ENCODE measurements at places on chromosomes 1 and 21.

DNA sequence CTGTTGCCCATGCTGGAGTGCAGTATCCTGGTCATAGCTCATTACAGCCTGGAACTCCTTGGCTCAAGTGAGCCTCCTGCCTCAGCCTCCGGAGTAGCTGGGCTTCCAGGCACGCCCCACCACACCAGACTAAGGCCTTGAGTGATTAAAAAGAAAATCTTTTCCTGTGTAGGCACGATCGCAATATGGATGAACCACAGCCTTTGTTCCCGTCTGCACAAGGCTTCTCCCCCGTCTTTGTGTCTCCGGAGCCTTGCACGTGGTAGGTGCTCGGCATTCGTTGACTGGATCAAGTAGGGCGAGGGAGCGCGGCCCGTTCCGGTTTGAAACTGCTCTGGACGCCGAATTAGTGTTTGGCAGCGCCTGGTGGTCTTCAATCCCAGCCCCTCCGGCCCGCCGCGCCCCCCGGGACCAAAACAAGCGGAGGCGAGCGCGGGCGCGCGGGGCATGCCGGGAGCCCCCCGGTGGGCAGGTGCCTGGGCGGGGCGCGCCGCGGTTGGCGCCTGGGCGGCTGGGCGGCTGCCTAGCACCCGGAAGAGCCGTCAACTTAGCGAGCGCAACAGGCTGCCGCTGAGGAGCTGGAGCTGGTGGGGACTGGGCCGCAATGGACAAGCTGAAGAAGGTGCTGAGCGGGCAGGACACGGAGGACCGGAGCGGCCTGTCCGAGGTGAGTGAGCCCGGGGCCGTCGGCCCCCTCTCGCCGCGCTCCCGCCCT is at the start of gene SFT2D2:
TSS of gene SFT2D2 (plus strand) at position 529 of the 715 bp plus-strand sequence. CDS start at position 605, 76 bp downstream.
- DNase-seq = peak; percentile 56

DNA sequence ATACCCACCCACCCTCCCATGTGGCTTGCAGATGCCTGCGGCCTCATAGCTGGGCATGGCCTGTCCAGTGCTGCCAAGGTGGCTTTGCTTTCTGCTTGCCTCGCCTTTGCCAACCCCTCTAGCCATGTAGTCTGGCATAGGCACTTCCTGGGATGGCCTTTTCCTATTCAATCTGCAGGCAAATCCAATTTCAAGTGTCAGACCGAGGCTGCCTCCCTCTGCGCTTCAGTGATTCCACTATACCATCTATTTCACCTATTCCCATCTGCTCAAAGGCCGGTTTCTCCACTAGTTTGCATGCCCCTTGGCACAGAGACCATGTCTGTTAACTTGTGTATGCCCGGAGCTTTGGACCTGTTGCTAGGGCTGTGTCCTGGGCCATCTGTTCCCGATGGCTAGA is 3.8 kb upstream of the ZBTB21 start:
- no peak for DNase-seq

GRCh38 chr1:12499539-12500240 is 118.3 kb downstream of the DHRS3 start:
- no peak for DNase-seq

DNA sequence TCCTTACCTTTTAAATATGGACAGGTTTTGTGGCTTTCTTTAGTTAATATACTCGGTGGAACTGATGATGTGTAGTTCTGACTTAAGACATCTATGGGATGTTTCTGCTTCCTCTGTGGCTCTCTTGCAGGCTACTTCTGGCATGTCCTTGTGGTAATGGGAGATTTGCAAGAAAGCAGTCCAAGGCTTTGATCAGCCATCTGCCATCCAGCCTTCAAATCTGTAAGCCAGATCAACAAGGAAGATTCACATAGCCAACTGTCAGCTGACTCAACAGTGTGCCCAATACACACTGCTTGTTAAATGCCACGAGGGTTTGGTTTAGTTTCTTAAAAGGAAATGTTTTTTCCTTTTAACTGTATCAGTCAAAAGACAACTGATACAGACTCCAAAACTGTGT is 722.2 kb upstream of the CHRM3 start:
- no peak for DNase-seq

Measured in occipital lobe (tissue), 3 donors.